HFFc6 (cell line): ENCODE measurements at places on chromosomes 12 and 14. TPM values are rescaled to one million over a fixed set of nuclear protein-coding genes. Genes with fewer than 3 reads are reported as not detected.

DNA sequence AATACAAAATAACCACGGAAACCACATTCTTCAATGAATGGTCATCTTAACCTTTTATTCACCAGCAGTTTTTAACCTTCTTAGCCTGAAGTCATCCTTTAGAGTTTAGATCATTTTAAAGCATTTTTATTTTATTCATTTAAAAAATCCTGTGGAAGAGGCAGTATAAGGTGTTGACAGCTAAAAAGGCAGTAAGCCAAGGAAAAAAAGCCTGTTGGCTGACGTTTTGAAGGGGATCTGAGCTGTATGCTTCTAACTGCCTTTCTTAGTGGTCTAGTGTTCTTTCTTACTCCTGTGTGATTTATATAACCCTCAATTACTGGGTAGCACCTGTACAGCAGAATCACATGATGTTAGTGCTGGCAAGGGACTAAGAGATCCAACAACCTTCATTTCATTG lies 438.3 kb upstream of the SEL1L start:
- DNase-seq, result no peak

DNA sequence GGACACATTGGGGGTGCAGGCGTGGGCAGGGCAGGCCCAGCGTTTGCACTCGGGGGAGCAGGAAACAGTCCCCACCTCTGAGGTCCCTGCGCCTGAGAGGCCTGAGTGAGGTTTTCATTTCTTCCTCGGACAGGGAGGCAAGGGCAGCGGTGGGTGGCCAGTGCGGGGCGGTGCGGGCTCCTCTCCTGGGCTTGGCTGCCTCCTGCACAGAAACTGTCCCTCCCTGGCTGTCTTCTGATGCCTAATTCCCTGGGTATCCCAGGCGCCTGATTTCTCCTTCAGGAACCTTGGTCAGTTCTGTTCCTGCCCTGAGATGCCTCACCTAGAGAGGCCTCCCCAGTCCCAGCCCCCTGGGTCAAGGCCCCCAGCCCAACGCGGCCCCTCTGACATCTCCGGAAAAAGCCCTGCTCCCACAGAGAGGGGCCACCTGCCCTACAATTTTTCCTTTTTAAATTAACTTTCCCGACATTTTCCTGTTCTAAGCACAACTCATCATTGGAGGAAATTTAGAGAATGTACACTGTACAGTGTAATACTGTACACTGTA lies 260.3 kb downstream of the ADGRD1 start:
- no peak for DNase-seq

Gene IKZF4
- 5.5 to 6.0 TPM (median 6.0 TPM) in 3 replicates for total RNA-seq

Gene ADAMTS20
- total RNA-seq, result not detected in 3 replicates

GRCh38 chr12:40223646-40224045 lies 1.2 kb upstream of the LRRK2 start:
- no peak for DNase-seq

DNA sequence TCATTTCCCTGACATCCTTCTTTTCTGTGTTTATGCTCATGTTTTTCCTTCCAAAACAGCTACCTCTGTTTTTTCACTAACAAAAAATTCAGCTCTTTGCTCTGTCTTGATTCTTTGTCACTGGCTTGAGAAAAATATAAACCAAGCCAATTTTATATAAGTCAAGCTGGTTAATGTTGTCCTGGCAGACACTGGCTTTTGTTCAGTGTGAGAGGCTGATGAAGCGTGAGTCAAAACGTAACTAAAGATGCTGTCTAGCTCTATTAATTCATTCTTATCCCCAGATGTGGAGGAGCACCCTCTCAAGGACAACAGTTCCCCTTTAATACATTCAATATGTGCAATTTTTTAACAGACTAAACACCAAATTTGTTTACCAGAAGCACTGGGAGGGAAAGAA lies 15.8 kb downstream of the TSPAN8 start:
- no peak for DNase-seq

- no peak for DNase-seq
Measured at GRCh38 chr14:60002819-60003492, 83.0 kb downstream of the LRRC9 start.

DNA sequence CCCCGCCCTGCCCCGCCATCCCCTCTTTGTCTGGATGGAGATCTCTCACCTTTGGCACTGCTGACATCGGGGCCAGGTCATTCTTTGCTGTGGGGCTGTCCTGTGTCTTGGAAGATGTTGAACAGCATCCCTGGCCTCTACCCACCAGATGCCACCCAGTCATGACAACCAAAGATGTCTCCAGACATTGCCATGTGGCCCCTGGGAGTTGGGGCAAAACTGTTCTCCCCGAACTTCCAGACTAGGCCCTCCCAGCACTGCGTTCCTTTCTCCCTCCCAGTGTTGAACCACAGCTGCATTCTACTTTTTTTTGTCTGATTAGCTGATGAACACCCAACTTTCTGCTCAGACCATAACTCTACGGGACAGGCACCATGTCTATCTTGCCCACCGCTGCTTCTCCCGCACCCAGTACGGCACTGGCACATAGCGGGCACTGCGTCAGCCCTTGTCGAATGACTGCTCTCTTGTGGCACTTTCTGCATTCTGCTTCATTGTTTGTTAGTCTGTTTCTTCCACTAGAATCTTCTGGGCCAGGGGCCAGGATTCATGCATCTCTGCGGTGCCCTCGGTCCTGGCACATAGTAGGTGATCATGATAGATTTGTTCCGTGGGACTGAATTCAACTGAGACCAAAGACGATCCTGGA lies 13.1 kb upstream of the MYL2 start:
- DNase-seq, result no peak

Gene BIN2
- total RNA-seq, result not detected in 3 replicates
